ENCODE measurements at places on chromosomes 2 and 18.

DNA sequence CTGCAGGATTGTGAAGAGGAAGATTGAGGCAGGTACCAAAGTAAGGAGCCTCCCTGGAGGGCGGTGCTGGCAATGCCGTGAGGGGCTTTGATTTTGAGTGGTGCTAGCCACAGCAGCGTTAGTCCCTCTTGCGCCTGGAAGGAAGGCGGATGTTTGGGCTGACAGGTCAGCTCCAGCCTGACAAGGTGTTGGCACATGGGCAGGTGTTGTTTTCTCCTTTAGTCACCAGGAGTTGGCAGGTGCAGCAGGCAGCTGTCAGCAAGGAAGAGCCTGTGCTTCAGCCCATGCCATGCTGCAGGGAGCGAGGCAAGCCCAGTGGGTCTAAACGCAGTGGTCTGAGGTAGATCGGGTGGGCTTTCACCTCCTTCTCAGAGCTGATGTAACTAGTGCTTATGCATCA, 8.5 kb downstream of the SEC11C start:
- no peak for DNase-seq

- no peak for DNase-seq
Measured at GRCh38 chr18:48296581-48296980, 112.6 kb downstream of the ZBTB7C start.

DNA sequence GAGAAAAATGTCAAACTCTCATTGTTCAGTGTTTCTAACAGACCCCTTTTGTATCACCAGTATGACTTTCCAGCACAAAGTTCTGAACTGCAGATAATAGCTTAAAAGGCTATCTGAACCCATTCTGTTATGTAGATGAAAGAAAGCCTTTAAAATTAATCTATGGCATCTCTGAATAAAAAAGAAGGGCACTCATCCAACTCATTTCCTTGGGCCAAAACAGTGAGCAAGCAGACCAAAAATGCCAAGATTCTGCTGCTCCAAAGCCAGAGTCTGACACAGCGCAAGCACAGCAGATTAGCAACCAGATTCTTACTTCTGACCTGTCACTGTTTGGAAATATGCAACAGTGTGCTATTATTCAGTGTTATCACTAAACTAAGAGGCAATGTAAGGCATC, 22.6 kb upstream of the ITGA6 start:
- no peak for DNase-seq

DNA sequence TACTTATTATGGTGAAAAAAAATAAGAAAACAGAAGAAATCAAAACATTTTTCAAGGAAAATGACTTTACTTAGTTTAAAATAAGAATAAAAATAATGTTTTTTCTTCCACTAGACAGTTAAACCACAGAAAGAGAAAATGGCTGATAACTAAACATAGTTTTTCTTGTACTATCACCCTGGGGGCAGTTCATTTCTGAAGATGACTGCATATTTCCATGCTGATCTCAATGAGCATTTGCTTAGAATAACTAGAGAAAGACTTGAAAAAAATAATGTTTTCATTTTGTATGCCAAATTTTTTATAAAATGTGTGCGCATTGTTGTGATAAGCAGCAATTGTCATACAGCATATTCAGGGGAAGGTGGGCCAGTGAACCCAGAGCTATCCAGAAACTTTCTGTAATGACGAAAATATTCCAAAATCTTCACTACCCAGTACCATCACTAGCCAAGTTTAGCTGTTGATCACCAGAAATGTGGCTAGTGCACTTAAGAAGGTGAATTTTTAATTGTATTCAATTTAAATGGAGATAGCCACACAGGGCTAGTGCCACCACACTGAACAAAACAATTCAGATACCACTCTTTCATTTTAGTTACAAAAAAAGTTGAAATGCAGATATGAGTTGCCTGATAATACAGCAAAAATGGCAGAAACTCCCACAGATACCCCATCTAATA, 513.4 kb upstream of the NETO1 start:
- DNase-seq, result no peak

GRCh38 chr2:127194447-127194846, 25.7 kb downstream of the CYP27C1 start:
- no peak for DNase-seq

DNA sequence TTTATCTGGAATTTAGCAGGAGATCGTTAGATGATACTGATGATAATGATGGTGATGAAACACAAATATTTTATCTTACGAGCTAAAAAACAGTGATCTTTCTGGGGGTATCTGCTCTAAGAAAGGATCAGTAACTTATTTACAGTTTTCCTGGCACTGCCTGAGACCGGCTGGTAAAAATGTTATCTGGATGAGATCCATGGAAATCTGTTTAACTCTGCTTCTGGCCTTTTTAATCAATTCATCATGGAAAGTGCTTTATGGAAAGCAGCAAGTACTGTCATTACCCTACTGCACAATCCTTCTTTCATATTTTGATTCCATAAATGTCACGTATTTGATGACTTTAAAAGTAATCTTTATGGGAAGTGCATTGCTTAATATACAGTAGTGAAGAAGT, 612.7 kb upstream of the GCFC2 start:
- no peak for DNase-seq

DNA sequence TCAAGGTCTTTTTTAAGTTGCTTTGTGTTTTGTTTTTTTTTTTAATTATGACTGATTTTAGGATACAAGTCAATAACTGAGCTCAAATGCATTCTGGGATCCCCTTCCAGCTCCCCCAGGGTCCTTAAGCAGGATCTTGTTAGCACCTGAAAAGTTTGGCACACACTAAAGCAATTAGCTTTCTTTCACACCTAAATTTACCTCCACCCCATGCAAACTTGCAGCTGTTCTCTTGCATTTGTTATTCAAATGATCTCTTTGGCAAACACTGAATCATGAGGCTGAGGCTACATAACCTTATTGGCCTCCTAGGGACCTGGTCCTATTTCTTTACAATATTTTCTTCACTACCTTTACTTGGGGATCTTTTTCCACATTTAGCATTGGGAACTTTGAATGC, 2026.1 kb upstream of the CELF4 start:
- no peak for DNase-seq

GRCh38 chr2:19367326-19367725, 8.9 kb upstream of the OSR1 start:
- no peak for DNase-seq

Measured in HuH-7 (cell line).